ENCODE measurements at places on chromosomes 11 and 22. TPM values are rescaled to one million over a fixed set of nuclear protein-coding genes. Genes with fewer than 3 reads are reported as not detected.

The OR56A5 gene
- not detected for total RNA-seq

The MPEG1 gene
- total RNA-seq, result 12.4 TPM

The CRYBB2 gene
- not detected for total RNA-seq

The SRSF8 gene
- total RNA-seq, result 42.1 TPM

The RIMBP3C gene
- total RNA-seq, result 1.1 TPM

DNA sequence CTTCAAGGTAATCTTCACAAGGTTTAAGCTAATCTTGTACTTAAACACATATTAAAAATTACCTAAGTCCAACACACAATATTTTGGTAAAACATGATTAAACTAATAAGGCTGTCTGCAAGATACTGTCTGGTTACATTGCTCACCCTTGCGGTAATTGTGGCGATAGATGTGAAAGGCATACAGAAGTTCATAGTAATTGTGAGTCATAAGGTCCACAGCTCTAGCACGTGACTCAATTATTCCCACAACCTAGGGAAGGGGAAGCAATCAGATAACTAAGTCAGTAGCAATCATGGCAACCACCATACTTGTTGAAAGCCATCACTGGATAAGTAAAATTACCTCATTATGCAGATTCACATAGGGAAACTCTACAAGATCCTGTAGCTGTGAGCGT, 30.5 kb upstream of the FNBP4 start:
- DNase-seq, result no peak

DNA sequence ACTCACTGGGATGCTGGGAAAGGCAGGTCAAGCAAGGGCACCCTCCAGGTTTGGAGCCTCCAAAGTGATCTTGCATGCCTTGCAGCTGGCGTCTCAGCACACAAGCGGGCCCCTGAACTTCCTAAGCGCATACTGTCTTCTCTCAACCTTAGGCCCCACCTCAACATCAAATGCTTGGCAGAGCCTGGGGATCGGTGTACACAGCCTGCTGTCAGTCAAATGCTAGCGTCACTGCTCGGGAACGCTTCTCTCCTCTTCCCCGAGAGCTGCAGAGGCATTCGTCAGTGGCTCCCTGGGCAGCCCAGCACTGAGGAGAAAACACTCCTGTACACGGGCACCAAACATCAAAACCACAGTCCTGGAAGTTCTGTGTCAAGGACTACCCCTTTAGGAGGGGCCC, 124.9 kb downstream of the C11orf58 start:
- DNase-seq, result no peak

GRCh38 chr11:35752115-35752514, 89.5 kb downstream of the TRIM44 start:
- DNase-seq, result no peak

DNA sequence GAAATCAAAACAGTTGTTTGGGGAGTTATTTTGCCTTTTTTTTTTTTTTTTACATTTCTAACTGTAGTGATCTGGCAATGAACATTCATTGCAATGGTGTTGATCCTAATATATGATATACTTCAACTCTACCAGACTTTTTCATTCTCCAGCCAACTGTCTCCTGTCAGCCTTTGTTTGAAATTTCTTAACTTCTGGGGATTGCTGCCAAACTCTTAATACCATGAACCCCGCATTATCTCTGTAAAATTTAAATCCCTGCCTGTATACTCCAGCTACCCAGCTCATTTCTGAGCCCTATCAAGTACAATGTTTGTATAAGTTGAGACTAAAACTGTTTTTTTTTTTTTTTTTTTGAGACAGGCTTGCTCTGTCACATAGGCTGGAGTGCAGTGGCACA, 280.7 kb downstream of the TTC28 start:
- no peak for DNase-seq

- no peak for DNase-seq
These were observed 52.3 kb downstream of the SHISAL1 start for GRCh38 chr22:44260216-44261035.

- DNase-seq, result no peak
These were observed 384.8 kb downstream of the TENM4 start for GRCh38 chr11:79055856-79056631.

DNA sequence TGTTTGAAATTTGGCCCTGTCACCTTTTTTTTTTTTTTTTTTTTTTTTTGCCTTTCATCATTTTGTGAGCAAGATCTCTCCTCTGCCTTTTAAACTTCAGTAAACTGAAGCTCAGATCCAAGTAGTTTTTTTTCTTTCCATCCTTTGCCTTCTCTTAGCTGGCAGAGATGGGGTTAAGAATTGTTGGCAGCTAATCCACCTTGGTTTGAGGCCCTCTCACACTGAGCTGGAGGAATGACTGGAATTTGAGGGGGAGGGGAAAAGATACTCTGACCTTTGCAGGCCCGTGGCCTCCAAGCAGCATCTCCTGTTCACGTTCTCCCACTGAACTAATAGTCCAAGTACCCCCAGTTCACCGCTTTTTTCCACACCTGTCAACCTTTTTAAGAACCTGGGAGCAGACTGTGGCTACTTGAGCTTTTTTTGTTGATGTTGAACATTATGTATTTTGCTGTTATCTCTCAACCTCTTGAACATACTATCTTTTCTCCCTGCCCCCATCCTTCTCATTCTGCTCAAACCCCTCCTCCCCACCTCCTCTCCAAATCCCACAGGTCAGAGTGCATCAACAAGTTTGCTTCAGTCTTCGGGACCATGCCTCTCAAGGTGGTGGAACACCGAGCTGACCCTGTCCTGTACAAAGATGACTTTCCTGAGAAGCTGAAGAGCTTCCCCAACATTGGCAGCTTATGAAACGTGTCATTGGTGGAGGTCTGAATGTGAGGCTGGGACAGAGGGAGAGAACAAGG, 66.2 kb downstream of the ALX4 start:
- no peak for DNase-seq

DNA sequence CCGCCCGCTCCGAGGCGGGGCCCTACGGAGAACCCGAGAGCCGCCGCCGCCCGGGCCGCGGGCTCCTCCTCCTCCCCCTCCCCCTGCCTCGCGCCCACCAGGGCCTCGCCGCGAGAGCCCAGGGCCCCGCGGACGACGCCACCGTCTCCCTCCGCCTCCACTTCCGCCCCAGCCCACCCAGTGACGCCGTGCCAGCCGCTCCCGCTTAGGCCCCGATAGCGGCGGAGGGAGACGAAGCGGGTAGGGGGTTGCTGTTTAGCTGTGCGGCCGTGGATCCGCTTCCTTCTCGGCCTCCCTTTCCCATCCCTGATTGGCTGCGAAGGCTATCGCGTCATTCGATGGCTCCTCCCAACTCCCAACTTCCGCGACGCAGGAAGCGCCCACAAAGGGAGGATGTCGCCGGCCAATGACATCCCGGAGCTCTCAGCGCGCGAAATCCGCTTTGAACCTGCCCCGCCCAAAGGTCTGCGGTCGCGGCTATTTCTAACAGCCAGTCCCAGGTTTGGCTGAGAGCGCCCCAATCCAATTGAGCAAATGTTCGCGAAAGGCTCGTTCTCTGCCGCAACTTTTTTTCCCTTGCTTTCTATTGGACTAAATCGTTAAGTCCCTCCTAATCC, at the start of gene FAM76B:
TSS of gene FAM76B (minus strand) at position 277 of the 617 bp plus-strand sequence. CDS start 304 bp downstream, outside the sequence.
- DNase-seq, result peak; percentile 98

GRCh38 chr11:61854966-61855714, 27.0 kb downstream of the FADS2 start:
- no peak for DNase-seq

DNA sequence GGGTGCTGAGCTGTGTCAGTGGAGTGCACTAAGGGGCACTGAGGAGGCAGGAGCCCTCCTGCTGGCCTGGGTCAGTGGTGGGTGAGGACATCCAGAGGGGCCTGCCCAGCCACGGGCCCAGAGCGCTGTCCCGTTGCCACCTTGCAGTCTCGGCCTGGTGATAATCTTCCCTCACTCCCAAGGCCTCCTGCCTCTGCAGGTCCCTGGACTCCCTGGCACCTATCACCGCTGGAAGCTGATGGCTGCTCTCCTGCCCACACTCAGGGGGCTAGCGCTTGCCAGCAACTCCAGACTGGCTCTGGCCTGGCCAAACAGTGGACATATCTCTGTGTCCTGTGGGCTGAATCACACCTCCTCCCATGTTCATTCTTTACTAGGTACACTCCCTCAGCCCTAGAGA, 86.5 kb upstream of the PITPNB start:
- DNase-seq, result no peak

DNA sequence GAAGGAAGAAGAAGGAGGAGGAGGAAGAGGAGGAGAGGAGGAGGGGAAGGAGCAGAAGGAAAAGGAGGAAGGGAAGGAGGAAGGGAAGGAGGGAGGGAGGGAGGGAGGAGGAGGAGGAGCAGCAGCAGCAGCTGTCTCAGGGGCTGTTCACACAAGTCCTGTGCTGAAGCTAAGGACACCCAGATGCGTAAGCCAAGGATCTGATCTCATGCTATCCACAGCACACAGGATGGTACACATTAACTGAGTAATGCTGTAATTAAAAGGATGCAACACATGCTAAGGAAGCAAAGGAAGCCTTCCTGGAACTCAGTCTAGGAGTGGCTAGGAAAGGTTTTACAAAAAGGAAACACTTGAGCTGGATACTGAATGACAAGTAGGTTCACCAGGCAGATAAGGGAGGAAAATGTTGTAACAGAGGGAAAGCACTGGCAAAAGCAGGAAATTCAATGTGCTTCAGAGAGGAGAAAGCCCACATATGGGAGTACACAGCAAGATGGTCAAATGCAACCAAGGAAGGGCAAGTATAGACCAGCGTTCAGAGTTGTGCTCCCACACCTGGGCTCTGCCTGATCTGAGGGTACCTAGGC, 32.0 kb downstream of the TRIM66 start:
- DNase-seq, result no peak

DNA sequence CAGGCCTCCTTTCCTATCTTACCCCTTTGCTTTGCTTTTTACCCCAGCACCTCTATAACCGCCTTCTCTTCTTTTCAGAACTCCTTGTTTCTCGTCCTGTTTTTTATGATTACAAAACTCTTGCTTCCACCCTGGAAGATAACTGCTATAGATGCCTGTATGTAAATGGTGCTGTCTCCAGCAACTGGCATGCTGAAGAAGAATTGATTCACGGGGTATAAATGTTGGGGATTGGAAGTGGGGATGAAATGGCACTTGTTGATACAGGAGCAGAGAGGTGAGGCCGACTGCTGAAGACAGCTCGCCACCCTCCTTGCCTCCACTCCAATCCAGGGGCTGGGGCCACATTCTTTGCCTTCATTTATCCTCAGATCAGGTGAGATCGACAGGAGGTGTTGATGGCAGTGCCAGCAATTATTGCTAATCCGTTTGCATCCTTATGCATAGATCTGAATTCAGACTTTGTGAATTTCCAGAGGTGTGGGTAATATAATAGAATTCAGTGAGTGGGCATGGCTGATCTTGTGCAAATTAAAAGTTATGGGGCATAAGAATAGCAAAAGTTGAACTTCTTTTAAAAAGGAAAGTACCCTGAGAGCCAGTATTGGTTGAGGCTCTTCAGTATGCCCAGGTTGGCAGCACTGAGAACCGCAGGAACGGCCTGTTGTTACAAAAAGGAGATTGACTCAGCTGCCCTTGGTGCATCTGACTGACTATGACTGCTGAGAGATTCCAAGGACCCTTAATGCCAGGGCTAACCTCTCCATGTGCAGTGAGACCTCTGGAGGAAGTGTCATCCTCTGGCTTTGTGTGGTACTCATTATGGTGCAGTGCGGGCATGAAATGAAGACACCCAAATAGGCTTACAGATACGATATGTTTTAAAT, 5.3 kb downstream of the NEAT1 start:
- peak; percentile 52 for DNase-seq

DNA sequence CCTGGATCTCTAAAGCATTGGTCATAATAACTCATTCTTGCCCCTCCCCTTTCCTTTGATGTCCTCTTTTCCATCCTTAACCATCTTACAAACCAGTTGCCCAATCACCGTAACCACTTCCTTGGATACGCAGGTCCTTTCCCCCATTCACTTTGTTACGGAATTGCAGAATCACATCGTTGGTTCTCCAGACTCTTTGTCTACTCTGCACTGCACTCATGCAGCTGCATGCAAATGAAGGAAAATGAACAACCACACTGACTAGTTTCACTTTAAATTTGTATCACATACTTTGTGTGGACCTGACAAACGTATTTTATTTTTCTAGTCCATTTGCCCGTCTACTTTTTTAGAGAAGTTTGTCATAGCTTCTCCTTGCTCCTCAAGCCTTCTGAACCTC, 69.9 kb downstream of the SLC5A12 start:
- DNase-seq, result no peak

GRCh38 chr22:37759281-37759680, 48.5 kb upstream of the GCAT start:
- DNase-seq, result no peak

DNA sequence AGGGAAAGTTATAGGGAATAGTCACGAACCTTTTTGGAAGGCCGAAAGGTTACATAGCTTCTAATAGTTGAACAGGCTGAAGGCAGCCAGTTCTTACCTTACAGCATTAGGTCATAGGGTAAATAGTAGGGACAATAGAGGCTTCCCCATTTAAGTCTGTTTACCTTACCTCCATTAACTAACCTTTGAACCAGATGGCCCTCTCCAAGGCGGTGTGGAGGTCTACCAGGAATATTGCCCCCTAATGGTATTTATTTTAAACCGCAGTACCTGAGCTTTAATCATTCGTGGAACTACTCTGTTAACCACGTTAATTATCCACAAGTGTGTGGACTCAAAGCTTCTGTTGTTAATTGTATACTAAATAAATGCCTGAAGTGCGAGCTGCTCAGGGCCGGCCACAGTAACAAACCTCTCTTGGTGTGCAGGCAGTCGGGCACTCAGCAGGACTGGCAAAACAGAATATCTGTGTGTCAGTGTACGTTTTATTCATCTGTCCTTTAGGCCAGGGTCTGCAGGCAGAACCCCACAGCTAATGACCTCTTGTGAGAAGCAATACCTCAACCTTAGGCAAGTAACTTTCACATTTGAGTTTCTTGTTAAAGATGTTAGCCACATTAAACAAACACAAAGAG, 81.7 kb downstream of the PRCP start:
- DNase-seq, result no peak

Measured in OCI-LY7 (cell line).